ENCODE measurements at places on chromosomes 1 and 21.

- DNase-seq, result no peak
These were observed 282.7 kb downstream of the NPHP4 start for GRCh38 chr1:5709461-5709975.

DNA sequence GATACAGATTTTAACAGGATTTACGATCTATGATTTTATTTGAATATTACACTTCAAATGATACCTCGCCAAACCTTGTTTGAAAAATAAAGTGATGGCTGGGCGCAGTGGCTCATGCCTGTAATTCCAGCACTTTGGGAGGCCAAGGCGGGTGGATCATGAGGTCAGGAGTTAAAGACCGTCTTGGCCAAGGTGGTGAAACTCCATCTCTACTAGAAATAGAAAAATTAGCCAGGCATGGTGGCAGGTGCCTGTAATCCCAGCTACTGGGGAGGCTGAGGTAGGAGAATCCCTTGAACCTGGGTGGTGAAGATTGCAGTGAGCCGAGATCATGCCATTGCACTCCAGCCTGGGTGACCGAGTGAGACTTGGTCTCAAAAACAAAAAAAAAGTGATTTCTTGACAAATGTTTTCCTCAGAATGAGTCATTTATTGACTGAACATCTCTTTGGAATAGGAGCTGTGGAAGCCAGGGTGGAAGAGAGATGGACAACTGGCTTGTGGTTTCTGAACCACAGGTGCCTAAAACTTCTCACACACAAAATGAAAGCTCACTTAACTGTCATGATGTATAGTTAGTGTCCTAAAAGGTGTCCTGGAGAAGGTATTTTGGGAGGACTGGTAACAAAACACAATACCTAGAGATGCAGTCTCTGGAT lies 11.9 kb downstream of the PKNOX1 start:
- DNase-seq, result no peak

GRCh38 chr1:243580984-243581383 lies 269.1 kb downstream of the AKT3 start:
- no peak for DNase-seq

DNA sequence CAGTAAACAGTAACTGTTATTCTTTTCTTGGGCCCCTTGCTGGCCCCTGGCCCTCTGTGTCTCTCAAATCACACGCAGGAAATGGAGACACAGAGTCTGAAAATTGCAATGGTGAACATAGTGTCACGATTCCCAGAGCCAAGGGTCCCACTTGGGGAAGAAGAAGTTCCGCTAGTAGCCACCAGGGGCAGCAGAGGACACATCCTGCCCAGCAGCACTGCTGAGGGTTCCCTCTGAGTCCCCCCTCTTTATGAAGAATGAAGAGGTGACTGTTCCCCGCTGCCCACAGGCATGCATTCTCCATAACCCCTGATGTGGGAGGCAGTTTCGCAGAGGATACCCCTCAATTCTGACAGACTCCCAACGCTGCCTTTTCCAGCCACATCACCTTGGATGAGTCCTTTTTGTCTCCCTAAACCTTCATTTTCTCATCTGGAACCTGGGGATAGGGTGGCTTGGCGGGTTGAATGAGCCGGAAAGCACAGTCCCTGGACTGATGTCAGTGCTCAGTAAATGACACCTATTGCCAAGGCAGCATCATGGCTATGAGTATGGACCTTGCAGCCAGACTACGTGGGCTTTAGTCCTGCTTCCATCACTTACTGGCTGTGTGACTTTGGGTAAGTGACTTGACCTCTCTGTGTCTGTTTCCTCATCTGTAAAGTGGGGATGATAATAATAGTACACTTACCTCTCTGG lies 238.0 kb upstream of the TMEM51 start:
- DNase-seq, result peak; percentile 49
